ENCODE measurements at places on chromosomes 7 and 10. TPM values are rescaled to one million over a fixed set of nuclear protein-coding genes. Genes with fewer than 3 reads are reported as not detected.

ZNF365 gene
- total RNA-seq, result 4.7 TPM

CALHM3 gene
- total RNA-seq, result not detected

LFNG gene
- 10.6 TPM for total RNA-seq

EMX2 gene
- total RNA-seq, result 0.19 TPM

TMEM229A gene
- not detected for total RNA-seq

FZD8 gene
- 2.3 TPM for total RNA-seq

AGAP5 gene
- 5.9 TPM for total RNA-seq

NXPH1 gene
- total RNA-seq, result not detected

PAX4 gene
- total RNA-seq, result not detected

GRCh38 chr7:74575083-74575784, 82.3 kb upstream of the GTF2I start:
- DNase-seq, result no peak

DNA sequence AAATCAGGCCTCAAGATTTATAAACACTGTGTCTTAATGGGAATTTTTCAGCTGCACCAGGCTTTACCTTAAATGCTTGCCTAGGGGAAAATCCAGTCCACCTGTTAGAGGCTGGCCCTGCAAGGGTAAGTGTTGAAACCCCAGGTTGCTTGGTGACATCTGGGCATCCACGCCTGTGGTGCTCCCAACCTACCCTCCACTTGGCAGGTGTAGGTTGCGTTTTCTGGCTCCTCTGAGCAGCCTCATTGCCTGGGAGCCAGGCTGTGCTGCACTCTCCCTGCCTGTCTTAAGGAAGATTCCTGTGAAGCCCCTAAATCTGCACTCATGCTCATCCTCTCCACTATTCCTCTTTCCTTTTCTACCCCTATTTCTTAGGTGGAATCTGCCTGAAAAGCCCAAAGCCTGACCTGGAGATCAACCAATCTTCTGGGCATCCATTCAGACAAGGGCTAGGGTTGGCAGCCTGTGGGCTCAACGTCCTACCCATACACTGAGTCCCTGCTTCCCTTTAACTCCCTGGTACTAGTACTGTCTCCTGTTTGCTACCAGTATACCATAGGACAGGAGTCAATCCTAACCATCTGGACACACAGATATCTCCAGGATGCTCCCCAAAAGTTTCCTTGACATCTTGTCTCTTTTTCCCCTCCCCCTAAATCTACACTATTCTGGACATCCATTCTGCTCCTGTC, 150.4 kb downstream of the PDE1C start:
- DNase-seq, result no peak

DNA sequence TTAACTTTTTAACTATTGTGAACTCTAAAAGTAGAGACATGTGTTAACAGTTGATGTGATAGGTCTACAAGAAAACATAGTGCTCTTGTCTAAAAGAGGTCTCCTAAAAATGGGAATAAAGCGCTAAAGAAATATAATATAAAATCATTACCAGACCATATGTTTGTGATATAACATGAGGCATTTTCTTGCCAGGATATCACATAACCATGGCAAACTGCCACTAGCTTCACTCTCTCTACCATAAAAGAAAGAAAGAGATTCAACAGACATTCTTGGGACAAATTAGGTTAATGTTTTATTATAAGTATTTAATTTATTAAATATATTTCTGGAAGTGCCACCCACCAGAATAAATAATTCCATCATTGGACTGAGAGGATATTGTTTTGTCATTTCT, 115.0 kb downstream of the TMEM26 start:
- DNase-seq, result no peak

DNA sequence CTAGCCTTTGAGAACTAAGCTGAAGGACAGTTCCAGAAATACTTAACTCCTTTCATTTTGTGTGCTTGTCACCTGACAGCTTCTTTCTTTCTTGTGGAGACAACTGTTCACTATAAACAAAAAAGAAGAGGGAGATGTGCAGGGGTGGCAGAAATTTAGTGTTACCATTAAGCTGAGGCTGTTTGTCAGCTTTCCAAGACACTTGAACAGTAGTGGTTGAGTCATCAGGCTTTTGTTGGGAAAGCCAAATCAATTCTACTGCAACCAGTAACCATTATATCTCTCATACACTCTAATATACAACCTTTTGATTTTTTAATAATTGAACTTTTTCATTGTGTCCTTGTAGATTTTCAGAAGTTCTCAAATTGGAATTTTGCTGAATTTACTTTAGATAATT, 75.3 kb downstream of the POLL start:
- DNase-seq, result no peak

GRCh38 chr7:24343614-24344013, 59.6 kb downstream of the NPY start:
- DNase-seq, result no peak

- no peak for DNase-seq
These were observed at the start of gene LDB3 for GRCh38 chr10:86668297-86669165. TSS of gene LDB3 (plus strand) at chr10:86668511. CDS start at chr10:86668692, 181 bp downstream.

DNA sequence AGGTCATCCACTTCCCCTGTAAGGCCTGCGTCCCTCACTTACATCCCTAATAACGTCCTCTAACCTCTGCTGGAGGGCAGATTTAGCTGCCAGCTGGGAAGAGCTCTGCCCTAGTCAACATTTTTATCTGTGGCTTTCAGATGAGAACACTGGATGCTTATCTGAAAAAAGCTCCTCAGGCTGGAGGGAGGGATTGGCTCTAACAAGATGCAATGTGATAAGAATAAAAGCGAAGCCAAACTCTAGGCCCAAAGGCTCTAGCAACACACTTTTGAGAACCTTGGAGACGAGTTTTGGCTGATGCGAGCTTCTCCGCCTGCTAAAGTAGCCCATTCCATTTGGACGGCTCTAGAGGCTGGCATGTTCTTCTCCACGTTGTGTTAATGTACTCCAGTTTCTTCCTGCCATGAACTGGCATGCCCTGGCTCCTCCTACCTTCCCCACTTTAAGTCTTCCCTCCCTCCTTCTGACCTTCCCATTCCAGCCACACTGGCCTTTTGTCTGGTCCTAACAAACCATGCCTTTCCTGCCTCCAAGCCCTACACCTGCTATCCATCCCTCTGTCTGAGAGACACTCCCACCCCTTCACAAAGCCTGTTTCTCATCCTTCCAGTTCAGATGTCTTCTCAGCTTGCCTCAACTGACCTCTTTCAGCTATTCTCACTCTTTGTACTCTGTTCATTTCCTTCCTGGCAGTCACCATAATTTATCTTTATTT, 62.5 kb upstream of the ATRNL1 start:
- no peak for DNase-seq

- DNase-seq, result no peak
These were observed 46.8 kb downstream of the IPMK start for GRCh38 chr10:58220769-58221451.

- DNase-seq, result no peak
These were observed 172.7 kb downstream of the NEURL1 start for GRCh38 chr10:103666087-103666761.

DNA sequence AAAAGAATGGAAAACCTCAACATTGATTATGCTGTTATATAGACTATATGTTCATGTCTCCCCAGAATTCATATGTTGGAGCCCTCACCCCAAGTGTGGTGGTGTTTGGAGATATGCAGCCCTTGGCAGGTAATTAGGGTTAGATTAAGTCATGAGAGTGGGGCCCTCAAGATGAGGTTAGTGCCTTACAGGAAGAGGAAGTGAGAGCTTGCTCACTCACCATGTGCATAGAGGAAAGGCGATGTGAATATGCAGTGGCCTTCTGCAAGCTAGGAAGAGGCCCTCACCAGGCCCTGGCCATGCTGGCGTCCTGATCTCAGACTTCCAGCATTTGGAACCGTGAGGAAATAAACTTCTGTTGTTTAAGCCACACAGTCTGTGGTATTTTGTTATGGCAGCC, 14.8 kb downstream of the ZNF33A start:
- DNase-seq, result no peak

GRCh38 chr7:152442330-152442835, 6.6 kb upstream of the KMT2C start:
- DNase-seq, result no peak

DNA sequence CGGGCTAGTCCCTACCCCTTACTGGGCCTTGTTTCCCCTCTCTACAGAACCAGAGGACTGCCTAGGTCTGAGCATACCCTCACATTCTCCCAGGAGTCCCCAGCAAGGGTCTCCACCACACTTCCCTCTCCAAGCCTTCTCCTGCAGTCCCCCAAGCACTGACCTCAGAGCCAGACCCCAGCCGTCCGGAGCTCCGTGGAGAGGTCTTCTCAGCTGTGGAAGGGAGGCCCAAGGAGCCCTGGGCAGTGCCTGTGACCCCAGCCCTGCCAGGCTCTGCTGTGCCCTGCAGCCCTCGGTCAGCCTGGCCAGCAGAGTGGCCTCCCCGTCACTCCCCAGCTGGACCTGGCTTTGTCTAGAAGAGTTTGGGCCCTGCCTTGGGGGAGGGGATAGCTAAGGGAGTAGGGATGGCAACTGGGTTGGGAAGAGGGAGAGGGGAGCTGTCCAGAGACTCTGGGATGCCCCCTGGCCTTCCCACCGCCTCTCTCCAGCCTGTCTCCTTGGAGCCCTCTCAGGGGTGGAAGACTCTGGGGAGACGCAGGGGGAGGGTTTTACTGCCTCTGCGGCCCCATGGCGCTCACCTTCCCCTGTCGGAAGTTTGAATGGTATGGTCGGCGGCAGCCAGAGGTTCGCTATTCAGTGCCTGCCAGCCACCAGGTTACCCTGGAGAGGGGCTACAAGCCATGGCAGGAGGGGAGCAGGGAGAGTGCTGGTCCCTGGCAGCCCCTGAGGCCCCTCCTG, at the start of gene C10orf105:
Gene C10orf105, minus strand, starts transcription at position 315 of the 738 bp plus-strand sequence. CDS start 3,441 bp downstream, outside the sequence.
- no peak for DNase-seq

DNA sequence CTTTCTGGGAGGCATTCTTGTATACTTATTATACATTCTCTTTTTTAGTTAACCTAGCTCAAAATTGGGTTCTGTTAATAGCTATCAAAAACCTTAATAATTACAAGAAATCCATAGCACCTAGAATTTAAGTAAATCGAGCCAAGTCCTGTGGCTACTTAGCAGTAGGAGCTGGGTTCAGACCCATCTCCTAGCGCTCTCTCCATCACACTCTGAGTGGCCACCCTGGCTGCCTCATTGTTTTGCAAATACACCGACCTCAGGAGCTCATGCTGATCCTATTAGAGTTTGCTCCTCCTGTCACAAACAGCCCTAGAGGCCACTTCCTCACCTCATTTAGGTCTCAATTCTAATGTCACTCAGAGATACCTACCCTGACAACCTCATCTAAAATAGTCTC, 46.2 kb upstream of the OSBPL3 start:
- no peak for DNase-seq

DNA sequence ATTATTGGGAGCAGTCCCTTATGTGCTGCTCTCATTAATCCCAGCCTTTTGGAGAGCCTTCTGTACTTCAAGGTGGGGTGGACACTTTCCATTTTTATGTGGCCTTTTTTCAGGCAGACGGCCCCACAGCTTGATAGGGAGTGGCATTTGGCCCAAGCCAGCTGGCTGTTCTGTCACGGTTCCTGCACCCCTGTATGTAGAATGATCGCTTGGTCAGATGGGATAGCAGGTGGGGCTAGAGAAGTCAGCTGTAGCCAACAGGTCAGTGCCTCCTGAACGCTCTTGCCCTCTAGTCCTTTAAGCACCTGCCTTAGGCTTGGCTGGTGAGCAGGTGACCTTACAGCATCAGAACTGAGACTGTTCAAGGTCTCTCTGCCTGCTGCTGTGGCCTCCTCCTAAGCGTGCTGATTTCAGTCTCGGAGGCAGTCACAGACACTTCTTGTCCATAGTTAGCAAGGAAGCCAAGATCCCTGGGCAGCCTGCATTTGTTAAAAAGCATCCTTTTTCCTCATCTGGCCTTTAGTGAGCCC, 95.3 kb downstream of the LRRC4 start:
- DNase-seq, result no peak

DNA sequence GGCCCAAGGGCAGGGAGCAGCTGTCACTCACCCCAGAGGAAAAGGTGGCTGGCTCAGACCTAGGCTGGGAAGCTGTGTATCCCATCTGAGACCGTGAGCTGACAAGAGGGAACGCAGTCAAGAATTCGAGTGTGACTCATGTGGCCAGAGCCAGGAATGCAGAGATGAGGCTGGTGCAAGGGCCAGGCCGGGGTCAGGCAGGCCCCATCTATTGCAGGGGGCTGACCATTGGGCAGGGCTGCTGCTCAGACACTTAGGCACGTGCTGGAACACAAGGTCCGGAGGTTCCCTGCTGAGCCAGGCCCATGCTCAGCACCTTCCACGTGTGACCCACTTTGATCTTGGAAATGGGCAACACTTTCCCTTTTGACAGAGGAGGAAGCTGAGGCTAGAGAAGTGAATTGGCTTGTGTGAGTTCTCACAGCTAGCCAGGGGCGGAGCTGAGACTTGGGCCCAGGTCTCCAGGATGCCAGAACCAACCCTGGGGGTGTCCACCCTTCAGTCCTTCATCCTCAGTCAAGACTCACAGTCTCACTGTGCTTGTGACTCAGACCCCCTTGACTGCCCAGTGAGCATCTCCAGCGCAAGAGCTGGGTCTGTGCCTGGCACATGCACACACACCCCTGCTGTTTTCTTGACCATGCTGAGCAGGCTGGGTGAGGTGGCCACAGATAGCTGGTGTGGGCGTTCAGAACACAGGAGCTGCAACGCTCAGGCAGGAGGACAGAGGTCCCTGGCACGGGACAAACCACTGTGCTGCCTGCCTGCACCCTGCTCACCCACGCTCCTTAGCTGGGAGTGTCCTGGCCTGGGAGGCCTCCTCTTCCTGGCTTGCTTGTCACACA, 47.6 kb upstream of the PPIF start:
- no peak for DNase-seq

DNA sequence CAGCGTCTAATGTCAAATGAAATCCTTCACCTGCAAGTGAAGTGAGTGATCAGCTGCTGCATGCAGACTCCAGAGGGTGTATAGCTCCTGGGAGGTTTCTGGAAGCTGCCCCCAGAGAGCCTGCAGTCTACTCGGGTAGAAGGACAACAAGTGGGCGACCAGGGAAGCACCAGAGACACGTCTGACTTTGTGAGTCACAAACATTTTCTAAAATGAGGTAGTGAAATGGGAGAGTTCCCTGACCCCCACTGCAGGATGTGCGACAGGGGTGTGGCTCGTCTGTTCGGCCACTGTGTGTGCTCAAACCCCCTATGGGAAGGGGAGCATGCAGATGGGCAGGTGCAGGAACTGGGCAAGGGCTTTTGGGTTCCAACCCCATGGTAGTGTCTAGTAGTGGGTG, 177.1 kb upstream of the PRKCQ start:
- no peak for DNase-seq

GRCh38 chr10:79023240-79024162, 45.3 kb upstream of the ZMIZ1 start:
- DNase-seq, result no peak

DNA sequence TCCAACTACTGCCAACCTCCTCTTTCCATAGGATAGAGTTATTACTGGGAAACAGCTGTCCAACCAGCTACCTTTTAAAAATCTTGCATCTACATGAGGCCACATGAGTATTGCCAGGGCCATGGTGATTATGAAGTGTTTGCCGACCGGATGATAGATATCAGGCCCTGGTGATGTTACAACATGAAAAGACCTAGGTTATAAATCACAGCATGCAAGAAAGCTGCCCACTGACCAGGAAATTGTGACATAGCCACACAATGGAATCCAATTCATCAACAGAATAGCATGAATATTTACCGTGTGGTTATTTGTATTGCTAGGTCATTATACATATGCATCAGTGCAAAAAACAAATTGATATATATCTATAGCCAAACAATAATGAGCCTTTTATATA, 517.0 kb downstream of the INHBA start:
- no peak for DNase-seq

GRCh38 chr7:108071551-108071950, 58.6 kb downstream of the LAMB4 start:
- no peak for DNase-seq

Measured in esophagus squamous epithelium (tissue), 5 donors.